T-helper 1 cell (primary cell): ENCODE measurements at places on chromosomes 1 and 21.

DNA sequence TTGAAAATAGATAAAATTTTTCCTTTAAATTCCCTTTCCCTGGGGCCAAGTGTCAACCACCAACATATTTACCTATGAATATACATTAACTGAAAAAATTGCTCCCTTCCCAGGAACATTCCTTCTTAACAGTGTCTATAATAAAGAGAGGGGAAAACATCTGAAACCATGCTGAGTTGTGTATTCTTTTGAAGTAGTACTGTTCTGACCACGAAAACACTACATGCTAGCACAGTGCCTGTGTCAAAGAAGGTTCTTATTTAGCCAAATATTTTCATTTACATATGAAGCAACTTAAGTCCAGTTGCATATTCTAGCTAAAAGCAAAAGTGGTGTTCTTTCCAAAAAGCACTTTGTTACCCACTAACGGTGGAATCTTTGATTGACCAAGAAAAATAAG is 311.2 kb downstream of the VAV3 start:
- DNase-seq, result no peak

GRCh38 chr1:109061183-109061582 is 14.6 kb downstream of the TAF13 start:
- no peak for DNase-seq

DNA sequence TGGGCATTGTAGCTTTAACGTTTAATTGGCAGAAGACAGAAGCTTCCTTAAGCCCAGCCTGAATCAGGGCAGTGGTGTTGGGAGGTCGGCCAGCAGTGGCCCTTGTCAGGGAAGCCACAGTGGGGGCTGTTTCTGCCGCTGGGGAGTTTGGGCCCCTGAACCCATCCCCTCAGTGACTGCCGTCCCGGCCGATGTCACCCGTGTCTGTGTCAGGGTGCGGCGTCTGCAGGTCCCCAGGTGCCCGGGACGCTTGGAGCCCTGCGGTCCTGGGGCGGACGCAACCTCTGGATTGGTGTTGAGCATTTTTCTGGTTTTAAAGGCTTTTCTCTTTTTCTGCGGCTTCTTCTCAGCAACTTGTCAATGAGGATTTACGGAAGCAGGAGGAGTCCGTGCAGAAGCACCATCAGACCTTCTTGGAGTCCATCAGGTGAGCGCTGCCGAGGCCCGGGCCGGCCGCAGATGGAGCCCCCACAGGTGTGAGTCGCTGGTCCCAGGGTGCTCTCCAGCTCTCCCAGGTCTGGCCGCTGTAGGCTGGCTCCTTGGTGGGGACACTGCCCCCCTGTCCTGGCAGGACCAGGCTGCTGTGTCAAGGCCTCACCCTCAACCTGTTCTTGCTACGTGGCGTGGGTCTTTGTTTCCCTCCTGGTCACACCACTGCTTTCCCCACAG is 2.3 kb downstream of the ATAD3C start:
- DNase-seq, result no peak

GRCh38 chr21:24050231-24050630 is 1557.0 kb downstream of the MRPL39 start:
- DNase-seq, result no peak

GRCh38 chr1:37850352-37850955 is 8.9 kb downstream of the MTF1 start:
- no peak for DNase-seq

- DNase-seq, result no peak
Observed at GRCh38 chr1:17255336-17255735, 6.4 kb downstream of the PADI3 start.

DNA sequence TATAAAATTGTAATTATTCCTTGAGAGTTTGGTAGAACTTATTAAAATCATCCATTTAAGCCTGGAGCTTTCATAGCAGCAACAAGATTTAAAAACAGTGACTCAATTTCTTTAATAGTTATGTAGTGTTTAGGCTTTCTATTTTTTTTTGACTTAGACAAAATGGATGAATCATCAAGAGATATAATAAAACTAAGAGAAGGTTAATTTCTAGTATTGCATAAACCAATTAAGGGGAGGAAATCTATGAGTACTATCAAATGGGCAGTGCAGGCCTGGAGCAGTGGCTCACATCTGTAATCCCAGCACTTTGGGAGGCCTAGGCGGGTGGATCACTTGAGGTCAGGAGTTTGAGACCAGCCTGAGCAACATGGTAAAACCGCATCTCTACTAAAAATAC is 416.3 kb upstream of the USP24 start:
- no peak for DNase-seq

DNA sequence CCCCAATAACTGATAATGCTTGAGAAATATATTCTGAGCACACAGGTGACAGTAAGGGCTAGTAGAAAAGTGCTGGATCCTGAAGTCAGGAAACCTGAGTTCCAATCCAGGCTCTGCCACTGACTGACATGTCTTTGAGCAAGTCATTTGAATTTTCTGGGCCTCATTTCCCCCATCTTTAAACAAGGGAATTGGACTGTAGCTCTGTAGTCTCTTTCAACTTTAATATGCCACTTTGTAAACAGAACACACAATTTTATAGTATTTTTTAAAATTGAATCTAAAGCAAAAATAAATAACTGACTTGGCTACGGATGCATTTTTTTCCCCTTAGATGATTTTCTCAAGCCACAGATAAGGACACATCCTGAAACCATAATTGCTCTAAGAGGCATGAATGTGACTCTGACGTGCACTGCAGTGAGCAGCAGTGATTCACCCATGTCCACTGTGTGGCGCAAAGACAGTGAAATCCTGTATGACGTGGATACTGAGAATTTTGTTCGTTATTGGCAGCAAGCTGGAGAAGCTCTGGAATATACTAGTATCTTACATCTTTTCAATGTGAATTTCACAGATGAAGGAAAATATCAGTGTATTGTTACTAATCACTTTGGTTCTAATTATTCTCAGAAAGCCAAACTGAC is 37.0 kb downstream of the LRIG2 start:
- no peak for DNase-seq

DNA sequence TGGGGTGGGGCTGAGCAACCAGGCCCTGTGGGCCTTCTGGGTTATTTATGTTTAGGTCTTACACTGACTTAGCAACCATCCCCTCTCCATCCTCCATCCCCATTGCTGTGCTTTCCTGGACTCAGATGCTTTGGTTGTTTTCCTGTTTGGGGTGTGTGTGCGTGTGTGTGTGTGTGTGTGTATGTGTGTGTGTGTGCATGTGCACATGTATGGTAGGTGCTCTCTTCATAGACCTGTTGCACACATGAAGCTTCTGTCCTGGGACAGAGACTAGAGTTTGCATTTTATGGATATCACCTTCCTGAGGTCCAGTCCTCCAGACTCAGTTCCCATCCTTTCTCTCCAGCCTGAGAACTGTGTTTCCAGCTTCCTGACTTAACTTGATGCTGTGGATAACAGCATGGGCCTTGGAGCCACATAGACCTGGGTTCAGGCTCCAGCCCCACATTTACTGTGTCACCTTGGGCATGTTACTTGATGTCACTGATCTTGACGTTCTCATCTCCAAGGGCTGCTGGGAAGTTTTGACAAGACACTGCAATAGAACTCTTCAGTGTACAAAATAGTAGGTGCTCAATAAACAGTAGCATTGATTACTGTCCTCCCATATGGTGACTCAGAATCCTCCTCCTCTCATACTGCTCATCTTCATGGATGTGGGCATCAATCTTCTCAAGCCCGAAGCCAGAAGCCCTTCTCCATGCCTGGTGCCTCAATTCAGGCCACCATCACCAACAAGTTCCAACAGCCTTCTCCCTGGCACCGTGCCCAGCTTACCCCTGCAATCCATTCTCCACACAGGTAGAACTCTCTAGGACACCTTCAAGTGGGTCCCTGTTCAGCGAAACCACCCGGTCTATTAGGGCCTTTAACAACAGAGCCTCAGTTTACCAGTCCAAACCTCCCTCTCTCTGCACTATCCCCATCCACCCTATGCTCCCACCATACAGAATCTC is 181.8 kb upstream of the EDN2 start:
- DNase-seq, result no peak

DNA sequence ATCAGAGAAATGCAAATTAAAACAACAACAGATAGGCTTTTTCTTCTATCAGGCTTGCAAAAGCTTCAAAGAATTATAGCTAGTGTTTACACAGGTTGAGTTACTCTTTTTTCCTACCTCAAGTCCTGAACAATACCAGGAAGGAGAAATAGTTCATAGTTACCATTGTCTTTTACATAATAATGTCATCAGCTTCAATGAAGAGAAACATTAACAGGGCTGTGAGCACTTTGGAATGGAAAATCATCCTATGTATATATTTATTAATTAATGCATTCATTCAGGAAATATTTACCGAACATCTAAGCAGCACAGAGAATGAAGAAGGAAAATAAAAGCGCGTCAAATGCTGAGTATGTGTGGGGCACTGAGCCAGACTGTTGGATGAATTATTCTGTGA is 197.3 kb downstream of the ZBTB18 start:
- DNase-seq, result no peak

DNA sequence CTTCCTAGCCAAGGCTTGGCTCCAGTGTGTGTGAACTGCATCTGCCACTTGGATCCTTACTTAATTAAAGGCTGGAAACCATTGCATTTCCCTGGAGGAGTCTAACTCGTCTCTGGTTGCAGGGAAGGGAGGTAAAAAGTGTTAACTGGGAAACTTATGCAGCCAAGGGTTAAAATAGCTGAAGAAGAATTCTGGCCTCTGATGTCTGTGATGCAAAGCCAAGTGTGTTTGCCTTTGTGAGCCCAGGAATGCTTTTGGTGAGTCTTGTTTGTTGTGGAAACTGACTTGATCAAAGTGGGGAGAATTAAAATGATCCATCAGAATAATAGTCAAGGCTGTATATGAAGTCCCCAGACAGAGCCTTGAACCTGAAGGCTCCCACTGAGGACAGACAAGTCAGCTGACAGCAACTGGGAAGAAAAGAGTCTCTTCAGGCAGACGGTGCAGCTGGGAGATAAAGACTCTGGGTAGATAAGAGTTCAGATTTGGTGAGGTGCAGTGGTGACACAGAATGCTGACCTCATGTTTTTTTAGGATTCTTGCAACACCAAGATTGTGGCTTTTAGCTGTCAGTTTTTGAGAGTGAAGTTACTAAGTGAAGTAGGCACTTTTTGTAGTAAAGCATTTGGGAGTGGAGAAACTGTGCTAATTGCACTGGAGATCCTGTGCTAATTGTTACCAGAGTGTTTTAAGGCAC is 59.5 kb upstream of the WLS start:
- DNase-seq, result no peak

DNA sequence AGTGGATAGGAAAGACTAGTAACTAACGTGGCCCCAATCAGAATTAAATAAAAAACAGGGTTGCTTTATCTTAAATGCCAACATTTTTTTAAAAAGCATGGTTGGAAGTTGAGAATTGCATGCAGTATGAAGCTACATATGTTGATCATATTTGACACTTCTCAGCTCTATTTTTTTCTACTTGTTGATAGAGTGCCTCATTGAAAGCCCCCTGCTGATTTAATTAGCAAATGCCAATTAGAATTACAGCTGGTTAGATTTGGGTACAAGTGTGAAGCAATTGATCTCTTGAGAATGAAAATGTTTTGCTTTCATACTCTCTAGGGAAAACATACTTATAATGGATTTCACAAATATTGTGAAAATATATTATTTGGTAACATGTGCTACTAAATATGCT is 40.5 kb downstream of the CHD1L start:
- no peak for DNase-seq

DNA sequence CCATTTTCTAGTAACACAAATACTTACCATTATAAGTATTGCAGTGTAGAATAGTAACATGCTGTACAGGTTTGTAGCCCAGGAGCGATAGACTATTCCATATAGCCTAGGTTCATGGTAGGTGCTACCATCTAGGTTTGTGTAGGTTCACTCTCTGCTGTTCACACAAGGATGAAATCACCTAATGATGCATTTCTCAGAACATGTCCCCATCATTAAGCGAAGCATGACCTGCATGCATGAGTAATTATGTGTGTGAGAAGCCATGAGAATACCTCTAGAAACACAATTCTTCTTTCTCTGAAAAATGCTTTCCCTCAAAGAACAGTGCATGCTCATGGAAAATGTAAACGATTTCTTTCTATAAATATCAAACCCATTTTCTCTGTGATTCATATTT is 69.3 kb downstream of the NR5A2 start:
- no peak for DNase-seq

GRCh38 chr1:183070923-183071618 is 47.9 kb downstream of the LAMC1 start:
- no peak for DNase-seq

- DNase-seq, result no peak
Observed at GRCh38 chr1:152107984-152108881, 7.0 kb downstream of the TCHH start.

DNA sequence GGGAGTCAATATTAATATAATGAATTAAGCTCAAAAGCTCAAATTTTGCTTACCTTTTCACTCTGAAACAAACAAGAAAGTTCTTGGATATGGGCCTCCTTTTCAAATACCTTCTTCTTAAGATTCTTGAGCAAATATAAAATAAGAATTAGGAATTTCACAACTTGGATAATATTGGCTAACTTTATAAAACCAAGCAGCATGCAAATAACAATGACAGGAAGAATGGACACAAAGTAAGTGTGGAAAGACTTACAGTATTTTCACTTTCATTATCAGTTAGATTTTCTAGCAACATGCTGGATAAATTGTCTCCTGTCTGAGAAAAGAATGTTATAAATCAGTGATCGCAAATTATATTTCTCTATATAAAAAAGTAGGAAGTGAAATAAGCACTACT is 13.2 kb downstream of the ODF2L start:
- no peak for DNase-seq

DNA sequence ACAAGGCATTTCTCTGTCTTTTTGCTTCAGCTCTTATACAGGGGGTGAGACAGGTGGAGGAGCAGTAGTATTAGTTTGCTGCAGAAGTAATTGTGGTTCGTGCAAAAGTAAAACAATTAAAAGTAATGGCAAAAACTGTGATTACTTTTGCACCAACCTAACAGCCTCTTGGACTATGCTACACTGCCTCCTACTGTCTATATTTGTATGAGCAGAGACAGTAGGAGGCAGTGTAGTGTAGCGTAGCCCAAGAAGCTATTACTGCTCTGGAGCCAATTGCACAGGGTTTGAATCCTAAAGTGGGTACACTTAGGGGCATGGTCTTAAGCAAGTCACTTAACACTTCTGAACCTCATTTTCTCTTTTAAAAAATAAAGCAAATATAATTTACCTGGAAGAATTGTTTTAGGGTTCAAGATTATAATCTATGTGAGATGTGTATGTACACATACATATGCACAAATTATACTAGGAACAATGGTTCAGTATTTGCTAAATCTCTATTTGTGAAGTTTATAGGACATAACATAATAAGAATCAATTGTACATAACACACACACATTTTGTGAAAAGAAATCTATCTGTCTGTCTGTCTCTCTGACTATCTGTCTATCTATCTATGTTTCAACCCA is 103.8 kb downstream of the BRINP3 start:
- no peak for DNase-seq

GRCh38 chr1:86515597-86515996 is 31.3 kb upstream of the CLCA4 start:
- no peak for DNase-seq

DNA sequence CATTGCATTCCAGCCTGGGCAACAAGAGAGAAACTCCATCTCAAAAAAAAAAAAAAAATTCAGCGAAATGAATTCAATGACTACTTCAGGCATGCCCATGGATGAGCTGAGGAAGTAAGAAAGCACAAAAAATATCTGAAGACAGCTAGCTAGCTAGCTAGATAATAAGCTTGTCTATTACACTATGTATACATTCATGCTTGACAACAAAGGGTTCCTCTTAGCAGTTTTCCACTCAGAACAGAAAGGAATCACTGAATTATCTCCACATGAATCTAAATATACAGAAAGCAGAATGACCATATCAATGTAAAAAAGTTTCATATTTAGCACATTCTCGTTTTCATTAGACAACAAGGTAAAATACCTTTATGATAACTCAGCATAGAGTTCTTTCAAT is 32.1 kb downstream of the USP48 start:
- DNase-seq, result no peak
